ENCODE measurements at places on chromosomes 3 and 15.

- no peak for DNase-seq
Observed at GRCh38 chr3:15331606-15332404, 581 bp downstream of the SH3BP5 start.

DNA sequence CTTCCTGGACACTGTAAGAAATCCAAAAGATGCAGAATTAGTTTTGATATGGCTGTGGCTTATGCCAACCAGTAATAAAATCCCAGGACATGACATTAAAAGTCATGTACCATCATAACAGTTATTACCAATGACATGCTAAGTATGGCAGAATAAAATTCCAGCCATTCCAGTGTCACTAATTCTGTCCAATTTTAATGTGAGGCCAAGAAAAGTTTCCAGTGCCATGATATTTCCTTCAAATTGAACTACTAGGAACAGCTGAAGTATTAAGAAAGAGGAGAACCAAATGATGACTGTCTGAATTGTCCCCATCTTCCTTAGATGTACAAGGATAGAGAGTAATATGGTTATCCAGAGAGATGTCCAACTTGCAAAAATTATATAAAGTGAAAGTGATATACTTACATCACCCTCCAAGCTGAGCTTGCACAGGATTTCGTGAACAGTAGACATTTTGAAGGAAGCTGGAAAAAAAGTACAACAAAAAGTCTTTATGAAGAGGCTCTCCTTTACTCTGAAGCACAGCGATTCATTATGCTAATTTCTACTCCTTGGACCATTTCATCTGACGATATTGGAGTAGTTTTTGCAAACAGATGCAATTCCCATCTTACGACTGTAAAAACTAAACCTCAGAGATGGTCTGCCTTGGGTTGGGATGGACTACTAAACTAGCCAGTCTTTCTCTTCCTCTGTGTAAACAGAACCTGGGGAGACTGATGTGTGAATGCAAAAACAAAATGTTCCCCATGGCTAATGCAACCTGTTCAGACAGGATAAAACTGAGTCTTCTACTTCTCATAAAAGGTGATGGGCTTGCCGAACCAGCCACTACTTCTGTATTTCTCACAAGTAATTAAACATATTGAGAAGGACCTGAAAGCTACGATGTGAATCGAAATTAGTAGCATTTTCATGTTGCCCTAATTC, 11.9 kb downstream of the ANXA2 start:
- DNase-seq = no peak

- DNase-seq = no peak
Observed at GRCh38 chr3:3086239-3086638, 23.9 kb downstream of the IL5RA start.

DNA sequence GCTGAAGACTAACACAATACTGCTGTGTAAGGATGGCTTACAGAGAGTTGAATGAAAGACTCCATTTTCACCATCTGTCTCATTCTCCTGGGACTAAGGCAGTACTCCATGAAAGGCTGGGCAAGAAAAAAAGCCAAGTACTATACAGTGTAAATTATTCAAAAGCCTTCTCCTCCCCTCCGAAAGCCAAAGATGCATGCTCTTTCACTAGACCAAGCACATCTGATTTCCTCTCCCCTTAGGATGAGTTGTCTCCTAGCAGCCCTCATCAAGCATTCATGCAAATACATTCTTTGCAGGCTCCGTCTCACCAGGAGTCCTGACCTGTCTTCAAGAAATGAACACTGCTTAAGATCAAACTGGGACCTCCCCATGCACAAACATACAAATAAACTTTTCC, 133.5 kb upstream of the THBS1 start:
- DNase-seq = no peak

- DNase-seq = no peak
Observed at GRCh38 chr15:57553526-57553925, 38.2 kb upstream of the MYZAP start.

DNA sequence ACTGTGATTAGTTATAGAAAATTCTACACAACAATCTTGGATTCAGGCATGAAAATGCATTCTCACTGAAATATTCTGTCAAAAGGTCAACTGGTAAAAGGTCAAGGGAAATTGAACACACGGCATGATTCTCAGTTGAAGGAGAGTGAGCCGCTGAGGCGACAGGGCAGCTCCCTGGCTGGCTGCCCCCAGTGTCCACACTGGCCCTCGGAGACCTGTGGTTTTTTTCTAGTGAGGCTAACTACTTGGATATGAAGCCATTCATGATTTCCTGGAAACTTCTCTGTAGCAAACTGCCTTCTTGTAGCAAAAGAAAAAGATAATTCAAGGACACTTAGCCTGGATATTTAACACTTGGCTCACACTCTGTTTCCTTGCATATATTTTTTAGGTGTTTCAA, 37.2 kb downstream of the AADACL2 start:
- DNase-seq = no peak

DNA sequence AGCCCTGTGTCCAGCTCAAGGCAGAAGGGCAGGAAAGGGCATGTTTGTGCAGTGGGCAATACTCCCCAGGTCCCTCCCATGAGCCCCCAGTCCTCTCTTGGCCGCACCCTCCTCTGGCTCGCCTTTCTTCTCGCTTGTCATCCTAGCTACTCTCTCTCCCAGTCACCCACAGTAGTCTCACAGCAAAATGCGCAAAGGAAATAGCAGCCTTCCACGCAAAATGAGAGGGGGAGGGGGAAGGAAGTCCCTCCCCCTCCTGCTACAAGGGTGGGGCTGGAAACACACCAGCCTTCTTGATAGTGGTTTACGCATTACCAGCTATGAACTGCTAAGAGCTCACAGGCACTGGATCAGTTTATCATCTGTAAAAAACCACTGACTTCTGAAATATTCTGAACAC, 83.8 kb downstream of the GADL1 start:
- DNase-seq = no peak

- DNase-seq = no peak
Observed at GRCh38 chr3:57727106-57727505, 29.0 kb upstream of the SLMAP start.

DNA sequence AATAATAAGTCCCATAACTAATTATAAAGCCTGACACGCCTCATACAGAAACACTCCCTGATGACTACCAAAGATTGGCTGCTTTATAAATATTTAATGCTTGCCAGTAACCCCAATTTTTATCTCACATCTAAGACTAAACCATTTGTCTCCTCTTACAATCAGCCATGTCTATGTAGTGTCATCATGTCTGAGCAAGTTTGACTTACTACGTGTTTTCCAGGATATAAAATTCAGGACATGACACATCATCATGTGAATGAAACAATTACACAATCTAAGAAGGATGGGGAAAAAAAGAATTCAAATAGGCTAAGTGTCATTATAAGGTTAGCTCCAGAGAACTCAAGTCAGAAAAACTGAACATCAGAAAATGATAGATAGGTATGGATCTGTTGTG, 208.7 kb downstream of the MECOM start:
- DNase-seq = no peak

GRCh38 chr3:173395073-173395411, 2.5 kb upstream of the NLGN1 start:
- no peak for DNase-seq

GRCh38 chr15:39315206-39315850, 265.6 kb upstream of the THBS1 start:
- DNase-seq = no peak

DNA sequence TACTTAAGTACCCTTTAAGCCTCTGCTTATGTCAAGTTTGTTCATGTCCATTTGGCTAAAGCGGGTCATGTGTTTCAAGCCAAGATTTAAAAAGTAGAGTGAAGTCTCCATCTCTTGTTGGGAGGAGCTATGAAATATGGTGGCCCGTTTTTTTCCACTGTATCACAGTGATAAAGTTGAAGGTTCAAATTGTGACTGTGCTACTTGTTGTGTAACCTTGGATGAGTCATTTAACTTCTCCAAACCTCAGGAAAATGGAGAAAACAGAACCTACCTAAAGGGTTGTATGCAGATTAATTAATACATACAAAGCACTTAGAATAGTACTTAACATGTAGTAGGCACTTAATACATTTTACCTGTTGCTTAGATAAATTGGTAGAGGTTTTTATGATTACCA, 43.4 kb downstream of the SNAPC5 start:
- no peak for DNase-seq

GRCh38 chr3:127421943-127422662, 134.3 kb upstream of the PRR20G start:
- DNase-seq = no peak

- no peak for DNase-seq
Observed at GRCh38 chr15:60118146-60118545, 114.0 kb downstream of the FOXB1 start.

GRCh38 chr3:124281453-124282316, 289.8 kb upstream of the ROPN1 start:
- no peak for DNase-seq

DNA sequence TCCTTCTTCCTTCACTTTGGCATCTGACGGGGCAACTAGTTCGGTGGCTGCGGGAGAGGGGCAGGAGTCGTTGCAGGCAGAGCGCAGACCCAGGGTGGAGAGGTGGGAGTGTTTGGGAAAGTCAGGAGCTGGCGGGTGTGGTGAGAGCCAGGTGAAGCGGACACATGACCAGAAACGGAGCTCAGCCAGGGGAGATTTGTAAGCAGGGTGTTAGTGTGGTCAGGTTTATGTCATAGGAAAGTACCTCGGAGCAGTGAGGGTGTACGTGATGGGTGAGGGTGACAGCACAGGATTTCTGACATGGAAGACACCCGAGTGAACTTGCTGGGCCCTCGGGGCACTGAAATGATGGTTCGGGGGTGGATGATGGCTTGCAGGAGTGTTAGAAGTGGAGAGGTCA, 247.4 kb upstream of the TPM1 start:
- DNase-seq = no peak

DNA sequence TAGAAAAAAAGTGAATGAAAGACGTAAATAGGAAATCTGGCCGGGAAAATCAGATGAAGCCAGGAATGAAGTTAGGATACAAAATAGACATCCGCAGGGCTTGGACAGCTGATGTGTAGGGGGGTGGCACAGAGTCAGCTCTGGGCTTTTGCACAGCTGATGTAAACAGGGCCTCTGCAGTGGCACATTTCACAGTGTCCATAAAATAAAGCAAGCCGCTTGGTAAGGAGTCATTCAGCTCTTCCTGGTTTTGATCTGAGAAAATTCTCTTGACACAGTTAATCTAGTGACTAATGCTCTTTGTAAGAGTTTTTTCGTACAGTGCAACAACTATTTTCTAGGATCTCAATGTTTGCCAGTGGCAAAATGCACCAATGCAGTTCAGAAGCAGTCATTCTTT, 153.3 kb downstream of the USP13 start:
- DNase-seq = no peak

DNA sequence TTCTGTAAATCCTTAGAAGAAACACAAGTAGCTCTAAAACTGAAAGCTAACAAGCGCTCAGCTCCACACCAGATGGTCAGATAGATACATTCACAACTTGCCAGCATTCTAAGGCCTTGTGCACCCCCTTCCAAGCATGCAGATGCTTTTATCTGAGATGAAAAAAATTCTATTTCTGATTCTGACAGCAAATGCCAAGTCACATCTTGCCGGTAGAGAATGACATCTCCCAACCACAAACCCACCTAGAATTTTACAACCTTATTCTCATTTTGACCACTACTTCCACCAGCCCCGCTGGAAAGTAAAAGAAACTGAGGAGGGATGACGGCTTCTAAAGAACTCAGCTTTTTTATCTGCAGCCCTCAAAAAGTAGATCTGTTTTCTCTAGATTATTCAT, 57.7 kb downstream of the SUMF1 start:
- no peak for DNase-seq

- DNase-seq = no peak
Observed at GRCh38 chr15:99997112-99997651, 263.9 kb upstream of the LYSMD4 start.

GRCh38 chr3:144771381-144771870, 799.8 kb downstream of the DIPK2A start:
- no peak for DNase-seq

DNA sequence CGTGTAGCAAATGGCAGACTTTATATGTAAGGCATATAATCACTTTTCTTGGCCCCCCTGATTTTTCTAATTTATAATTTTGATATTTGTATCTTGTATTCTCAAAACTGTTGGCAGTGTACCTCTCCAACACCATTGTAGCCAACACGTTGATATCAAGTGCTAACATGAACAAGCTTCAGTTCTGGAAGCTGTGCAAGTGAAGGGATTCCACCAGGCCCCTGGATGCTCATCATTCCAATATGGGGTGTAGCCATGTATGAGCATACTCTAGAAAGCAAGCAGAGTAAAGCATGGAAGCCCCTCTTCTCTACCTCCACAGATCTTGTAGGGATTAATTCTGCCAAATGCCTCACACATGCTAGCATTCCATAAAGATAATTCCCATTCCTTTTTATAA, 211.3 kb downstream of the MYRIP start:
- no peak for DNase-seq

DNA sequence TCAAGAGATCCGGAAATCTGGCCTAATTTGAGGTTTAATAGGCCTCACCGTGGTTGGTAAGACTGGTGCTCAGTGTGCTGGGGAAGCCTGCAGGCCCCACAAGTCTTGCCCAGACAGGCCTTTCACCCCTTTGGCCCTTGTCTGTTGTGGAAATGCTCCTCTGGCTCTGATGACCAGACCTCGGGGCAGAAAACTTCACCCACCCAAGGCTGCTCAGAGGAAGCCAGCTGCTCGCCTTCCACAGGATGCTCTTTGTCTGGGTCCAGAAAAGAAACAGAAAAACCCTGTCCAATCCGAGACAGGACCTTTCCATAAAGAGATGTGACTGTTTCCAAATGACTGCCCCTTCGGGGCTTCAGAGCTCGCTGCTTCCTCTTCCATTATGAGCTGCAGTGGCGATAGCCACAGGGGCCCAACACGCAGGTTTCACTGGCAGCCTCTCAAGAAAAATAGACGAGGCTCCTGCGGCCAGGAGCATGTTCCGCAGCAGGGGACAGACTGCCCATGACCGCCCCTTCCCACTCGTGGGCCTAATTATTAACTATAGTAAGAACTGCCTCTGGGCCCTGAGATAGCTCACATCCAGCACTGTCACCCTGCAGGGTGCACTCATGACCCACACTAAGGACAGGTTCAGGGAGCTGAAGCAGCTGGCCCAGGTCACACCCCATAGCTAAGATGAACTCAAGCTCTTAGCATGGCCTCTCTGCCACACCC, 6.8 kb upstream of the SNX22 start:
- DNase-seq = no peak

DNA sequence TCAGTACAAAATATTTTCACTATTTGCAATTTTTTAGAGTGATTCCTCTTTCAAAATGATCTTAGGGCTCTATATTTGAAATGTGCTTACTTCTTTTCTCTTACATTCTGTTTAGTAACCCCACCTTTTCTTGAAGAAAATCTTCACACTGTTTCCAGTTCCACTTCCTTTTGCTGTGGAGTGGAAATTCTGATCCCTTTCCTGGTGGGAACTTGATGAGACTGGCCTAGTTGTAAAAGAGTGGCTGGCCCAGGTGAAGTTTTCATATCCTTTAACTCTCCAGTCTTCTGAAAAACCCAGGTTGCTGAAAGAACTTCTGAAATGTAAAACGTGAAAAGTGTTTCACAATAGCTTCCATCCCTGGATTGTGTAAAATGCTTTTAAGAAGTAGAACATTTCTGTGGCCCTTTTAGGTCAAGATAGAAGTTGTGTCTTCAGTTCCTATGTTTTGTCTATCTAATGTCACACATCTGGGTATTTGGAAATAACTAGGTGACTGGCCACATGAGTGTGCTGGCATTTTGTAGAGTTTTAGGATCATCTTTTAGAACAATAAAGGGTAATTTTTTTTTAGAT, 84.8 kb upstream of the LRIG1 start:
- DNase-seq = no peak

All from cortex of kidney (tissue), 1 donor.